ENCODE measurements at places on chromosomes 5 and 9.

GRCh38 chr5:39427229-39427628, 2.4 kb upstream of the DAB2 start:
- DNase-seq, result no peak

GRCh38 chr9:134396825-134397224, 70.6 kb downstream of the RXRA start:
- DNase-seq, result no peak

- peak; percentile 54 for DNase-seq
Observed at GRCh38 chr5:172428224-172429166, 25.8 kb downstream of the SH3PXD2B start.

- no peak for DNase-seq
Observed at GRCh38 chr5:100828071-100828897, 74.8 kb downstream of the ST8SIA4 start.

DNA sequence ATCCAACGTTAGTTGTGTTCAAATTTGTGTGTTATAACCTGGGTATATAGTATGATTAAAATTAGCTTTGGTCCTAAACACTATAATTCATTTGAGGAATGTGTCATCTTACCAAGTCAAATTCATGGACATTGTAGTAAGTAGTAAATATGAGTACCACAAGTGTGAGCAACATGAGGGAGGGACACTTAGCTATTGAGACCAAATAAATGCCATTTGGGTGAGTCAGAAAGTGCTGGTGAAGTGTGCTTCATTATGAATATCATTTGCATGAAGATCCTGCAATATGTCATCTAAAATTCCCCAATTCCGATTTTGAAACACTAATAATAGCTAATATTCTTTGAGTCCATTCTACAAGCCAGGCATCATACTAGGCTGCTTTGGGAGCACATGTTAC, 336.7 kb upstream of the KIF2A start:
- no peak for DNase-seq

DNA sequence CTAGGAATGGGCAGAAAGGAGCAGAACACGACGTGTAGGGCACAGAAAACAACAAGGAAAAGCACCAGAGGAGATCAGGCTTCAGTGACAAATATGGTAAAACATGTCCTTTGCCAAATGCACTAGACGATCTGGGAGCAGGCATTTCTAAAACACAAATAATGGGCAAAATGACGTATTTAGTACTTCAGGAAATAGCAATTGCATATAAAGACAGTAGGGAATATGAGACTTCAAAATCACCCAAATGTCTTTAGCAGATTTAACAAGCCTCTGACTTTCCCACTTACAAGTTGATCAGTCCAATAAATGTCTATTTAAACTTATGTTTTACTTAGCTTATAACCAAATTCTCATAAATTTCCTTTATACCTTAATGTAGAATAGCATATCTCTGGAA, 969.6 kb upstream of the C9orf72 start:
- DNase-seq, result no peak

GRCh38 chr5:178644826-178645545, 18.1 kb upstream of the CLK4 start:
- no peak for DNase-seq

GRCh38 chr5:138911441-138911840, 36.3 kb upstream of the LRRTM2 start:
- no peak for DNase-seq

- DNase-seq, result peak; percentile 59
Observed at GRCh38 chr5:133113331-133114061, 61.7 kb downstream of the HSPA4 start.

DNA sequence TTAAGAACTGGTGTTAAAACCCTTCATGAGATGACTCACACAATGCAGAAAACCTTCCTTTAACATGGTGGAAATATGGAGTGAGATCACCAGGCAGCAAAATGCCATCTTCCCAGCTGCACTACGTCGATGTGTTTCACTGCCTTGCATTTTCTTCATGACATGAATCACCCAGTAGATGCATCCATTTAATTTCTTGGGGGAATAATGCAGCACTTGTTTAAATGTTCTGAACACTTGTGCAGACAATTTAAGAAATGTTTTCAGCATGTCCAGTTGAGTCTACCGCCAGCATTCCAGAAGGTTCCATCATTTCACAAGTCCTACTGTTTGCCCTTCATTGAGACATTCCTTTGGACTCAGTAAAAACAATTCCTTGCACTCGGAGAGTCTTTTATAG, 81.6 kb downstream of the ADAMTS16 start:
- no peak for DNase-seq

DNA sequence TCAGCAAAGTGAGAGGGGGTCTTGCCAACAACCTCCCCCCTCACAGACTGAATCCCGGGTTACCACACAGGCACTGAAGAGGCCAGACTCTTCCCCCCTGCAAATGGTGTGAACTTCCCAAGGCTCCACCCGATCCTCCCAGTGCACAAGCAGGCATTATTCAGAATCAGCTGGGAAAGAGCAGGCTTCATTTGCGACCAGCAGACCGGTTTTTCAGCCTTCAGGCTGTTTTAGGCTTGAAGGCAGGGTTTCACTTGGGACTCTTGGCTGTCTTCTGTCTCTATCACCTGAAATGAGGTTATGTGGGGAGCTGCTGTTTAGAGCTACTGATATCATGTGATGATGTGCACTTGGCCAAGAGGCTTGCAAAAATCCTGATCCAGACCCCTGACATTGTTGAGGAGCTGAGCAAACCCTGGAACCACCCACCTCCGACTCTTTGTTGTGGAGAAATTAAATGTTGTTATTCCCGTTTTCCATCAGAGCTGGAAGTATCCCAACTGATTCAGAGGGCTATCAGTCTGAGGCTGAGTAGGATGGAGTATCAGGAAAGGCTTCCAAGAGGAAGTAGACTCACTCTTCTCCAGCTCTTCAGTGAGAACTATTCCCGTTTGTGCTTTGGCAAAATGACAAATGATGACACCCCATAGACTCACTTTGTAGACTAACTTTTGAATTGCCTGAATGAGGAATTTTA, 63.3 kb upstream of the ZFR start:
- no peak for DNase-seq

All from posterior vena cava (tissue), 2 donors.